NCI-H510A treated with DMSO at 0.1 percent for 48 hours (cell line): ENCODE measurements at places on chromosomes 16 and 17.

GRCh38 chr17:54348234-54348633, 525.5 kb downstream of the KIF2B start:
- no peak for DNase-seq

DNA sequence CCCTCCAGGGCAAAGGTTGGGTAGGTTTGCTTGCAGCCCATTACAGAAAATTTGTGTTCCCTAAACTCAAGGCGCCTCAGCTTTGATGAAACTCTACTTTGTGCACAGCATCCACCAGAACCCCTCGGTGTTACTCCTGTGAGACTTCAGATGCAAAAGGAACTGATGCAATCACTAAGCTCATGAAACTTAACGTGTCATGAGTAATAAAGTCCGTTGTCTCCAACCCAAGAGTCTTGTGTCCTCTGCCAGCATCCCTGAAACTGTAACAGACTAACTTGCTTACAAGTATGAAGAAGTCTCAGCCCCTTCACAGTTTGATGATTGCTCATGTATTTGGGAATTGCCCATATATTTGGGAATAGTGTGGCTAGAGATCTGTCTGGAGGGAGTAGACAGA, 74.8 kb upstream of the MARCHF10 start:
- DNase-seq: no peak

- DNase-seq: no peak
Measured at GRCh38 chr17:72135546-72136325, 14.9 kb downstream of the SOX9 start.

GRCh38 chr16:6827931-6828330, 504.7 kb upstream of the RBFOX1 start:
- no peak for DNase-seq

- peak; percentile 63 for DNase-seq
Measured at GRCh38 chr16:3112058-3112880, at the start of gene ZNF205. Gene ZNF205, plus strand, starts transcription at chr16:3112586. Its CDS starts 845 bp downstream, at chr16:3113431.

DNA sequence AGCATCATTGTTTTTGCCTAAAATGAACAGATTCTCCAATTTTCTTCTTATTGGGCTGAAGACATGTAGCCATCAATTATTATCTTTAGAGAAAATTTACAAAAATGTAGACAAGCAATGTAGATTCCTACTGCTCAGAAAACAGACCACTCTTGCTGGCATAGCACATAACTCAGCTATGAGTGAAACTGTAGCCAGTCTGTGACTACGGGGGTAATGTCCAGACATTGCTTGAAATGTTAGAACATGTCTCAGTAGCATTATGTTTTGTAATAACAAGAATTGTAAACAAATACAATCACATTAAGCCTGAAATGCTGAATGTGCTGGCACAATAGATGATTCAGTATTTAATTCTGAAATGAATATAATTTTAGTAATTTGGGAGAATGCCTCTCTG, 265.7 kb upstream of the KCNJ16 start:
- no peak for DNase-seq

GRCh38 chr16:68985855-68986254, 119.6 kb upstream of the HAS3 start:
- no peak for DNase-seq

GRCh38 chr16:78509965-78510364, 410.5 kb downstream of the WWOX start:
- DNase-seq: no peak

- no peak for DNase-seq
Measured at GRCh38 chr16:83630979-83631378, 176.8 kb upstream of the HSBP1 start.

DNA sequence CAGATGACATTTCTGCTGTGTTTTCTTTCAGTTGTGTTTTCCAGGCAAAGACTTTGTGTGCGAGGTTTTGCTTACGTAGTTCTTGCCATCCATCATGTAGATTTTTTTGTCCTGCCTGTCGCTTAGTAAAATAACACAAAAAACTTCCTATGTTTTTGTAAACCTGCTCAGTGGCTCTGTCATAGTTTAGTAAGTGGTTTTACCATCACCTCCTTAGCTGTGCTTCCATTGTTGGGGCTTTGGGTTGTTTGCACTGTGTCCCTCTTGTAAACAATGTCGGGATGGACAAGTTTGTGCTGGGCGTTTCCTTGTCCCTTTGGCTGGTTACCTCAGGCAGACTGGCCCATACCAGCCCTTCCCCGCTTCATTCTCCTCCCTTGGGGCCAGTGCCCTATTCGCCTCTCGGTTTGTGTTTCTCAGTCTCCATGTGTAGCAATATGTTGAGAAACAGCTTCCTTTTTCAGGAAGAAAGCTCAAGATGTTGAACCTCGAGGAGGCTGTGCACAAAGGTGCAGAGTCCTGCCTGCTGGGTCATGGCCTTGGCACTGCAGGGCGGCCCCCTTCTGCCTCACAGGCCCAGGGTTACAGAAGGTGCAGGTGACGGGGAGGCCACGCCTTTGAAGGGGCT, 74.6 kb downstream of the KSR1 start:
- DNase-seq: peak; percentile 72

DNA sequence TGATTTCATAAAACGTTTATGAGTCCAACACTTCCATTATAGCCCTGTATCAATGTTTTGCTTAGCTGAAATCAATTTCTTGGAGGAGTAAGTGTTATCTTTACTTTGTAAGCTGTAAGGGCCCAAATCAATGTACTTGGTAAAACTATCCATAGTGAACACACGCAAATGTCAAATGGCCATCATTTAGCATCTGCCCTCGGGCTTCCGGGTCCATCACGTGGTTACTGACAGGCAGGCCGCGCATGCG, 687 bp upstream of the NARF start:
- DNase-seq: peak; percentile 91

DNA sequence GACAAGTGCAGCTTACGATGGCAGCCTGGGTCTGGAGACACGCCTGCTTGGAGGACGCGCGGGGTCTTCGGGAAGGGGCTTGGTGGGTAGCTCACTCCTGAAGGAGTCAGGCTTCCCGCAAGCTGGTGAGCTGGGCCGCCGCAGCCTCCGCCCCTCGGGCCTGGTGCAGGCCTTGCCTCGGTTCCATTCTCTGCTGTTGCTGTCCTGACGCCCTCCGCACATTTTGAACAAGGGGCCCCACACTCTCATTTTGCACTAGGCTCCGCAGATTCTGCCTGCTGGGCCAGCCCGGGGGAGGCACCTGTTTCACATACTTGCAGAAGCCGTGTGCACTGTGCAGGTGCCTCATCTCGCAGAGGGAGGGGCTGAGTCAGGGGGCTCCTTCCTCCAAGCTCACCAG, 31.9 kb upstream of the CBX4 start:
- no peak for DNase-seq

DNA sequence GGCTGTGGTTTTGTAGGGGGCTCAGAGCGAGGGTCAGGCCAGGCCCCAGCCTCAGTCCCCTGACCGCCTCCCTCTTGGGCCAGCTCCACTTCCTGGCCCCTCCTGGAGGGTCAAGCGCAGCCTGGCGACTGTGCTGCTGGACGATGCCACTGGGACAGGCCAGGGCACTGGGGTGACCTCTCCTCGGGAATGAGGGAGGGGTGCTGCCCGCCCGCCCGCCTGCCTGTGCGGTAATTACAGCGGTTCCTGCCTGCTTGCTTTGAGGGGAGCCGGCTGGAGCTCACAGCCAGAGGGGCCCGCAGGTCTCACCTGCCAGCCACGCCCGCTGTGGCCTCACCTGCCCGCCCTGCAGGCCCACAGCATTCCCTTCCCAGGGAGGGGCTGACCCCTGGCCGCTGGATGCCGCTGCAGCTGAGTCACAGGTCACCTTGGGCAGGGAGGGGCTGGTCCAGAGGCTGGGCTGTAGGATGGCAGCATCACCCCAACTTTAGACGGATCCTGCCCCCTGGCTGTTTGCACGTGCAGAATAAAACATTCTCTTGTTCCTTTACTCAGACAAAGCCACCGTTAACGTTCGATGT, 76.7 kb upstream of the CBX4 start:
- no peak for DNase-seq

DNA sequence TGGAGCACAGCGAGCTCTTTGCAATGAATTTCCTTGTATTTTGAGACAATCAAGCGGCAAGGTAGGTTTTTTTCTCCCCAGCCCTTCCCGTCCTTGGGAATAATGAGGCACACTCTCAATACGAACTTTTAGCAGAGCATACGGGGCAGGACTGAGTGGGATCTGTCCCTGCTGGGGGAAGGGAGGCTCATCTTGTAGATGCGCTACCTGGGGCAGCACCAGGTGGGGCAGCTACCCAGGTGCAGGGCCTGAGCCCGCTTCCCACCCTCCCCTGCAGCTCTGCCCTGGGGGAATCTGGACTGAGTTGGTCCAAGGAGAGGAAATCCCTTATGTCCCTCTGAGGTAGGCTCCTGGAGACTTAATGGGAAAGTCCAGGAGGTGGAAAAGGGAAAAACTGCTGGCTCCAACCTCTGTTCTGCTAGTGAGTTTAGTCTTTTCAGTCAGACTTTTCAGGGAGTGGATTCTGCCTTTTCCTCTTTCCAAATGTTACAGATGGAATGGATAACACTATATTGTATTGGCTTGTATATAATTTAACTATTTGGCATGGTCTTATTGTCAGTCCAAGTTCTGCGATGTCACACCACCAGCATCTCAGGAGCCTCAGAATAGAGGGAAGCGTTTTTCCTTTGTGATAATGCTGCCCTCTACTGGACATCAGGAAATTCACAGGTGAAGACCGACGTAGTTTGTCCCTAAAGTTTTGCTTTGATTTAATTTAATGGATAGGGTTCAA, 9.6 kb upstream of the CES1 start:
- DNase-seq: peak; percentile 56

DNA sequence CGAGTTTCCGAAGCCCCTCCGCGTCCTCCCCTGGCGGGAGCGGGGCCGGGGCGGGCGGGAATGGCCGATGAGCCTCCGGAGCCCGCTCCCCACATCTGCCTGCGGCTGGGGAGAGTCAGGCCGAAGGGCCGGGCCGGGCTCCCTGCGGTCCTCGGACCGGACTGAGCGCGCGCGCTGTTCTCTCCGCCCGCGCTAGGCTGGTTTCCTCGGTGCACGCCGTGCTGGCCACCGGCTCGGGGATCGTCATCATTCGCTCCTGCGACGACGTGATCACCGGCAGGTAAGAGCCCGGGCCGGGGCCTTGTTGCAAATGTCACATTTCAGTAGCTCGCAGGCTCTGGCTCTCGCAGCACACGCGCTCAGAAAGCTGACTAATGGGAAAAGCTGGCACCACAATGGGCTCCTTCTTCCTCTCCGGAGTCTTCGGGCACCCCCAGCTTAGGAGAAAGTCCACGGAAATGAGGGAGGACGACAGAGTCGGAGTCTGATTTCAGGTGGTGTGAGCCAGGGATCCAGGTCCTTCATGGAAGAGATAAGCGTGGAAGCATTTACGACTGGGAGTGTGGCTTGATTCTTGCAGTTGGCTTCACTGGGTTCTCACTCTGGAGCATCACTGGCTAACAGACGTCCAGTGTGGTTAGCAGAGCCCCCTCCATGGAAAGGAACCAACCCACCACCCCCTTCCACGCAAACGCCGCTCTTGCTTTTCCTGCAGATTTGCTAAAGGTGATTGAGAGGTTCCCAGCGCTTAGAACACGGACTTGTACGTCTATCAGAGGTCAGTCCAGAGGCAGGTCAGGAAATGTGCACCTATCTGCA, 715 bp downstream of the TLCD3A start:
- DNase-seq: no peak

DNA sequence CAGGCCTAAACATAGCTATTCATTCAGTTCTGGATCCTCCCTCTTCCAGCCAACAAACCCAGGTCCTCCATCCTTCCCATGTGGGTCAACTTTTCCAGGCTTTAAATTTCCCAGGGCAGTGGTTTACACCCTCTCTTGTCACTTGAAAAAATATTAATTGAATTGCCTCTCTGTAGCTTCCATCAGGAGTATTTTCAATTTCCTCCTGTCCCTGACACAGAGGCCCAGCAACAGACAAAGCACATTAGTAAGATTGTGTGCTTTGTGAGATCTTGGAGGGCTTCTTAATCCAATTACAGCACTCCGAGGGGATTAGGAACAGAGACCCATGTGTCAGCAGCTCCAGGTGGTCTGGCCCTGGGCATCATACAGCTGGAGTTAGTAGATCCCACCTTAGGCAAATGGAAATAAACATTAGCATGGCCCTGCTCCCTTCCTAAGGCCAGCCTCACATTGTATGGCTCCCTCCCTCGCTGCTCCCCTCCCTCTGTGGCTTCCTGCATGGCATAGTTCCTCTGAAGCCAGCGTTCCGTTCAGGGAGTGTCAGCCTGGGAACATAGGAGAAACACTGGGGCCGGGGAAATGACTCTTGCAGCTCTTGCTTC, 132.7 kb upstream of the HSBP1 start:
- DNase-seq: no peak

- no peak for DNase-seq
Measured at GRCh38 chr17:78893684-78894083, 9.3 kb downstream of the CEP295NL start.

DNA sequence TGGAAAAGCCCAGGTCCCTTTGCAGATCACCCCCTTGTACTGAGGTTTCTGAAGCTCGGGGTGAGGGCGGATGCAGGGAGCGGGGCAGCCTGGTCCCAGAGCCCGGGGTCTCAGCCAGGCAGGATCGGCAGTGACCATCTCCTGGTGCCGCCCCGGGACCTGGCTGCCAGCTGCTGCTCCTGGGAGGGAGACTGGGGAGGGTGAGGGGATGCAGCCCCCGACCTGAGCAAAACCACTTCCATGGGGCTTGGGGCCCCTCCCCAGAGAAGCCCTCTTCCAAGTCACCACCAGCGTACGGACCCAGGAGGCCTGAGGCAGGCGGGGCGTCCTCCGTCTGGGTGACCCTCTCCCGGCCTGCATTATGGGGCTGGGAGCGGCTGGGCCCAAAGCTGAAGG, 14.8 kb downstream of the CD7 start:
- DNase-seq: no peak
